ENCODE measurements at places on chromosomes 13 and 19. TPM values are rescaled to one million over a fixed set of nuclear protein-coding genes. Genes with fewer than 3 reads are reported as not detected.

SSC5D gene
- 81.2 TPM for total RNA-seq

FAAP24 gene
- total RNA-seq: 2.3 TPM

IGFL1 gene
- not detected for total RNA-seq

SLC15A1 gene
- not detected for total RNA-seq

ZNF665 gene
- 1.7 TPM for total RNA-seq
